ENCODE measurements at places on chromosomes 4 and X.

GRCh38 chr4:37664696-37665095 is 21.5 kb downstream of the RELL1 start:
- DNase-seq = no peak

GRCh38 chr4:165726831-165727230 is 146.2 kb upstream of the TLL1 start:
- no peak for DNase-seq

DNA sequence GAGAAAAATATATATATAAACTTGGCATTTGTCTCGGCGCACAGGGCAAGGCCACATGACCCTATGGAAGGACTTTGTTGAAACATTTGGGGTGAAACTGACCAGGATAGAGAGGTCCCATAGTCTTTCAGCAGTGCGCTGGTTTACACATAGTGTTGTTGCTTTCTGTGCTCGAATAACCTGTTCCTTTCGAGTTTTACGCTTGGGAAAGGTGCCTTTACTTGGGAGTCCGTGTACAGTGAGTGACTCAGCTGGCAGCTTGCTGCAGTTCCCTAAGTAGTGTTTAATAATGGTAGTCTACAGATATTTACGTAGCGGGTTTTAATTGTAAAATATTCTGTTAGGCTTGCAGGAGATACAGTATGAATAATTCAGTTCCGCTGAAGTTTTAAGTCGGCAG is 578 bp downstream of the APOOL start:
- DNase-seq = peak; percentile 3

- no peak for DNase-seq
Observed at GRCh38 chr4:168859888-168860694, 150.0 kb downstream of the CBR4 start.

- no peak for DNase-seq
Observed at GRCh38 chr4:152594978-152595925, 59.4 kb upstream of the FBXW7 start.

DNA sequence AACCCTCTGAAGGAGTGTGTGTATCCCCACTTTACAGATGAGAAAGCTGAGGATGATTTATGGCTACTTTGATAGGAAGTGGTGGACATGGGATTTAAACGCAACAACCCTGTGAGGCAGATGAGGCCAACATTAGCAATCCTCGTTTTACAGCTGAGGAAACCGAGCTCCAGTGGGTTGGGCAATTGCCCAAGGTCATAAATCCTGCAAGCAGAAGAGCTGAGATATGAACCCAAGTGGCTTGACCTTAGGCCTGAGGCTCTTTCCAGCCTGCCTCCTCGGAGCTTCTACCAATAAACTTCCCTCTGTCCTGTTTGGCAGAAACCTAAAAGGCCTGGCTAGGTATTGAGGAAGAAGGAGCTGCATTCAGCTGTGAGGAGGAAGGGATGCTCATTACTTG is 185.5 kb upstream of the RBPJ start:
- DNase-seq = no peak

DNA sequence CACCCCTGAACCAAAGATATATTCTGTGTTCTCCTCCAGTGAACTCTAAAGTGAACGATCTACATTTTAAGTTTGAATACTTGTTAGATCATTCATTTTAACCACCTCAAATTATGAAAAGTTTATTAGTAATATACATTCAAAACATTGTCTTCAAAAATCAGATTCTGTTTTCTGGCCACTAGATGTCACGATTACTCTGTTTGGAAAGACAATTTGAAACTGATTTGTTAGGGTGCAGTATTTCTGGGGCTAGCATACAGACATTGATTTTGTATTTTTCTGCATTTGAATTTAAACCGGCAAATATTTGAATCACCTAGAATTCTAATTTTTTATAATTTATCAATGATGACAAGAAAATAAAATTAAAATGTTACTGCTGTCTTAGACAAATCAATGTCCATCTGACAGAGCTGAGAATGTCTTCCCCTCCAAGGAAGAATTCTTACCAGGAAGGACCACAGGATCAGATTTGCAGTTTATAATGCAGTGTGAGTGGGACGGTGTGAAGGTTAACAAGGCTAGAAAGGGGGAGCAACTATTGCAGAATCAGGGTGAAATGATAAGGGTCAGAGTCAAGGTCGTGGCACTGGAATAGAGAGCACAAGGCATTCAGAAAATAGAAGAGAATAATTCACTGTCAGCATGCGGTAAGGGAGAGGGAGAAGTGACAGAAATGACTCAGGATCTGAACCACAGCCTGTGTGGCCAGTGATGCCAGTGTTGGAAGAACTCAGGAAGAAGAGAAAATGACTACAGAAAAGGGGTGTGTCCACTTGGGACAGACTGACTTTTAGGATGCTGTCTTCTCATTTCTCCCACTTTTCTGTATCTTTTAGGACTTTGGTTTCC is 91.6 kb downstream of the ANXA10 start:
- peak; percentile 33 for DNase-seq

- DNase-seq = peak; percentile 20
Observed at GRCh38 chr4:165301833-165302232, 25.6 kb upstream of the MSMO1 start.

GRCh38 chrX:69065451-69065850 is 99.8 kb downstream of the PJA1 start:
- DNase-seq = no peak

DNA sequence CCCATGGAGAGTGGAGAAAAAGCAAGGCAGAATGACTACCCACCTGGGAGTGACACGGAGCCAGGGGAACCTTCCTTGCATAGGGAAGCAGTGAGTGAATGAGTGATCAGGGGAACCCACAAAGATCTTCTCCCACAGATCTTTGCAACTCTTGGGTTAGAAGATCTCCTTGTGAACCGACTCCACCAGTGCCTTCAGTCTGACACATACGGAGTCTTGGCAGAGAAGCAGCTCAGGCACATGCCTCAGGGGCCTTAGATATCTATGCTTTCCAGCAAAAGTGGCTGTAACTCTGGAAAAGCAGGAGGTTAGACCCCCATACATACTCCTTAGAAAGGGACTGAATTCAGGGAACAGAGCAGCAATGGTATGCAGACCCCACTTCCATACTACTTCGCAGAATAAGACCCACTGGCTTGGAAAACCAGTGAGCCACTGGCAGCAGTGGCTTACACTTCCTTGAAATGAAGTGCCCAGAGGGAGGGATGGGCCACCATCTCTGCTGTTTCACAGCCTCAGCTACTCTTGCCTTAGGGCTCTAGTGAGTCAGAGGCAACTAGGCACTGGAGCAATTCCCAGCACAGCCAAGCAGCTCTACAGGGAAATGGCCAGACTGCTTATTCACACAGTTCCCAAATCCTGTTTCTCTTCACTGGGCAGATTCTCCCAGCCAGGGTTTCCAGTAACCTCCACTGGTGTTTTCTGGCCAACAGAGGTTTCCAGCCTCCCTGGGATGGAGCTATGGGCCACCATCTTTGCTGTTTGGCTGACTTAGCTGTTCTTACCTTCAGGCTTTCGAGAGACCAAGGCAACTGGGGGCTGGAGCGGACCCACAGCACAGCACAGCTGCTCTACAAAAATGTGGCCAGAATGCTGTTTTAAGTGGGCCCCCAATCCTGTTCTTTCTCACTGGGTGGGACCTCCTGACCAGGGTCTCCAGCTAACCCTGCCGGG is 82.8 kb upstream of the TCEAL2 start:
- DNase-seq = no peak

DNA sequence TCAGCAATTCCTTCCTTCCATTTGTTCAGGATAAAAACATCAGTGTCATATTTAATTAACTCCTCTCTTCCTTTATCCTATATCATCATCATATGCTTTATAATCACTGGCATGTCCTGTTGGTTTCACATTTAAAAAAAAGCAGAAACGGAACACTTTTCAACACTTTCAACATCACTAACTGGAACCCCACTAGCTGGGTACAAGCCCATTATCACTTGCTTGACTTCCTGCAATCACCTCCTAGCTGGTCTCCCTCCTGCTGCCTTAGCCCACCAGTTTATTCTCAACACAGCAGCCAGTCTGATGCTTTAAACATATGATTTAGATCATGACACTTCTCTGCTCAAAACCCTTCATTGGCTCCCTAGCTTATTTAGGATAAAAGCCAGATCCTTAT is 116.4 kb upstream of the LSM6 start:
- DNase-seq = peak; percentile 54

GRCh38 chr4:156547439-156547838 is 424.2 kb downstream of the PDGFC start:
- DNase-seq = peak; percentile 23

- DNase-seq = no peak
Observed at GRCh38 chrX:147894366-147894963, 17.3 kb upstream of the FMR1 start.
